ENCODE measurements at places on chromosomes 16 and 17.

- DNase-seq, result no peak
Observed at GRCh38 chr17:77695386-77695785, 263.1 kb upstream of the TNRC6C start.

DNA sequence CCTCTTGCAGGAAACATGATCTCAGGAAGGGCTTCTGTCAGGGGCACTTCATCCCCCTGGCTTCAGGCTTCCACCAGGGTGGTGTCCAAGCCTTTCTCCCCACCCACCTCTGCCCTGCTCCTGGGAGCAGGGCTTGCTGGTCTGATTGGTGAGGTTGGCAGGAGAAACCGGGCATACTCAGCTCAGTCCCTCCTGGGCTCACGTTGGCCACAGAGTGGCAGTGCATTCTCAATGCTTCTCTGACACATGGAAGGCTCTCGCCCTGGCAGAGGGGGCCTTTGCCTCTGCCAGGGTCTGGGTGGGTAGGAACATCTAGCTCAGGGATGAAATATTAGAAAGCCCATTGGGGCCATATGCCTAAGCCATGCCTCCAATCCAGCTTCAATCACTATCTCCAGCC is 142.8 kb downstream of the AXIN2 start:
- no peak for DNase-seq

DNA sequence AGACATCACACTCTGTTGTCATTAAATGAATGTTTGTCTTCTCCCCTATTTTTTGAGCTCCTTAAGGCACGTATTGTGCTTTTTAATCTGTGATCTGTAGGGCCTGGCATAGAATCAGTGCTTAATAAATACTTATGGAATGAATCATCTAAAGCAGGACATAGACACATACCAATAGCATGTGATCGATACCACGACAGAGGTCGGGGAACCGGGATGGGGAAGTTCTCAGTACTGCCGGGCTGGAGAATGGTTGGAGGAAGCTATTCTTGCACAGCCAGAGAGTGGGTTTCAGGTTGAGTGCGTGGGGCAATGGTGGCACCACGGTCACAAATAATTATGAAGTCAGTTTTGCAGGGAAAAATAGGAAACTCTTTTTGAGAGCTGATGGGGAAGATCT is 26.8 kb downstream of the NLRP1 start:
- peak; percentile 2 for DNase-seq

GRCh38 chr17:66347661-66348514 is 45.5 kb downstream of the PRKCA start:
- no peak for DNase-seq

DNA sequence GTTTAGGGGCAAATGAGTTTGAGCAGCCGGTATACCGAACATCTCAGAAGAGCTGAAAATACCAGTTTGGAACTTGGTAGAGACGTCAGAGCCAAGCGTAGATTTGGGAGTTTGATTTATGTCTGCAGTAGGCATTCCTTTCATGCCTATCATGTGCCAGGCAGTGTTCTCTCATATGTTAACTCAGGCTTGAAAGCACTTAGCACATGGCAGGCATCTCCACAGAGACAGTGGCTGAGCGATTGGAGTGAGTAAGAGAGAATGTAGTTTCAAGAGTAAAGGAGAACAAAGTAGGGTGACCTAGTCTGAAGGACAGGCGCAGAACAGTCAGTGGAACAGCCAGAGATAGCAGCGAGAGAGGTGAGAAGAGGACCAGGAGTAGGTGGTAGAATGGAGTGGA is 207.0 kb downstream of the FTO start:
- DNase-seq, result no peak

- DNase-seq, result no peak
Observed at GRCh38 chr16:81040842-81041241, 5.2 kb downstream of the ATMIN start.

- no peak for DNase-seq
Observed at GRCh38 chr17:20284570-20285295, 182.6 kb downstream of the LGALS9B start.

DNA sequence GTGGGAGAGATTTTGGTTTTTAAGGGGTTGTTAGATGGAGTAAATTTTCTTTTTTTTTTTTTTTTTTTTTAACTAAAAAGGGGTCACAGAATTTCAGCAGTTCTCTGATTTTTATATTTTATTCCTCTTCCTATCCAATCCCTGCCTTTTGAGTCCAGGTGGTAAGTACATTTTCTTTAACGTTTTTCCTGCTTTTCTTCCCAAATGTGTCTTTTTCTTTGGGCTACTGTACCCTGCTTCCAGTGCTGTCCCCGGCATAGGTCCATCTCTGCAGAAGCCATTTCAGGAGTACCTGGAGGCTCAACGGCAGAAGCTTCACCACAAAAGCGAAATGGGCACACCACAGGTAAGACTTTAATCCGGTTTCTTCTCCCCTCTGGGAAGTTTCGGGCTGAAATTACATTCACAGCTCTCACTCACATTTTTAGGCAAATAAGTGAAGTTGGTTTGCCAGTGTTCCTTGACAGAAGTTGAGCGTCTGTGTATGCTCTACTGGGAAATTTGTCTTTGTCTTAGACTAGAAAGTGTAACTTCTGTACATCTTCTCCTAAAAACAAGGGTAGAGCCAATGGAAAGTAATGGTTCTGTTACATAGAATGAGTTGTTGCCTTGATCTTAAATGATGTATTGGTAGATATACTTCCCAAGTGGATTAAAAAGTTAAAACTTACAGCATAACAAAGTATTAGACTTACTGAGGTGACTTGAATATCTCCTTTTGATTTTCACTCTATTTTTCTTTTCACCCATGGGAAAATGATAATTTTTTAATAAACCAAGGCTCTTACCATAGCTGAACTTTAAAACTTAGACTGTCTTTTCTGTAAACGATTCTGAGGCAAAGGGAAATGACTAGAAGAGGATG is 54.5 kb downstream of the TUBD1 start:
- DNase-seq, result no peak

DNA sequence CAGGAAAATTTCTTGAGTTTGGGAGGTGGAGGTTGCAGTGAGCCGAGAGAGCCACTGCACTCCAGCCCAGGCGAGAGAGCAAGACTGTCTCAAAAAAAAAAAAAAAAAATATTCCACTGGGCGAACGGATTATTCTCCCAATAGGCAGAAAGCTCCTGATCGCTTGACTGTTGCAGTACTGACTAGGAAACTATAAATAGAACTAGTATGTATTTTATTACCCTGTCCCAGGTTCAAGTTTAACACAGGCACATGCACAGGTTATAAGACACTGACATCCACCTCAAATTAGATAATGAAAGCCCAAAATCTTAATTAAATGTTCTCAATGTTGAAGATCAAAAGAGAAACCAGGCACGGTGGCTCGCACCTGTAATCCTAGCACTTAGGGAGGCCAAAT is 11.5 kb downstream of the PARN start:
- no peak for DNase-seq

Measured in iPS-NIHi11 (cell line).